Activated CD4-positive, alpha-beta T cell treated with anti-CD3 and anti-CD28 coated beads, Interleukin-2, amount 10 ng/mL, durations not matched to agents 24 days and 14 days (primary cell): ENCODE measurements at places on chromosomes 7 and 10. TPM values are rescaled to one million over a fixed set of nuclear protein-coding genes. Genes with fewer than 3 reads are reported as not detected.

The CADPS2 gene
- not detected in 2 replicates for total RNA-seq

The TMEM178B gene
- total RNA-seq = 0.52 and 0.68 TPM in 2 replicates

The SAMD9L gene
- total RNA-seq = 15.8 and 16.4 TPM in 2 replicates

The GPR26 gene
- total RNA-seq = not detected in 2 replicates
